ENCODE measurements at places on chromosomes 4 and X.

DNA sequence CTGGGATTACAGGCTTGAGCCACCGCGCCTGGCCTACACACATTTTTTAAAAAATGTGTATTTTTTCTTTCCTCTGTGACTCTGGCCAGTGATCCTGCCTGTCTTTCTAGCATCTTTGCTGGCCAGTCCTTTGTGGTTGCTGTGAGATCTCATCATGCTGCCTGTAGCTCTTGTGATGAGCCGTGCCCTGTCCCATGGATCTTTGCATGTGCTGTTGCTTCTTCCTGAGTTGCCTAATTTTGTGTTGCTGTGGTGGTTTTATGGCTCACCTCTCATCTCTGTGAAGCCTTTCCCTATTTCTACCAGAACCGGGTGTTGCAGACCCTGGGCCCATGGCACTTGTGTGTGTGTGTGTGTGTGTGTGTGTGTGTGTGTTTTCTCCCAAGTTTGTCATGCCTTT, 8.3 kb downstream of the NSD2 start:
- DNase-seq = no peak

DNA sequence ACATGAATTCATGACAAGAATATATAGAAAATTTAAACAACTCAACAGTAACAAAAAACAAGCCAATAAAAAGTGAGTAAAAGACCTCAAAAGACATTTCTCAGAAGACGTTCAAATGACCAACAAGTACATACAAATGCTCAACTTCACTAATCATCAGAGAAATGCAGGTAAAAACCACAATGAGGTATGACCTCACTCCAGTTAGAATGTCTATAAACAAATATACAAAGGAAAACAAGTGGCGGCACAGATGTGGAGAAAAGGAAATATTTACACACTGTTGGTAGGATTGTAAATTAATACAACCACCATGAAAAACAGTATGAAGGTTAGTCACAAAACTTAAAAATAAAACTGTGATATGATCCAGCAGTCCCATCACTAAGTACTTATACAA, 1033.1 kb downstream of the RAPGEF2 start:
- no peak for DNase-seq

DNA sequence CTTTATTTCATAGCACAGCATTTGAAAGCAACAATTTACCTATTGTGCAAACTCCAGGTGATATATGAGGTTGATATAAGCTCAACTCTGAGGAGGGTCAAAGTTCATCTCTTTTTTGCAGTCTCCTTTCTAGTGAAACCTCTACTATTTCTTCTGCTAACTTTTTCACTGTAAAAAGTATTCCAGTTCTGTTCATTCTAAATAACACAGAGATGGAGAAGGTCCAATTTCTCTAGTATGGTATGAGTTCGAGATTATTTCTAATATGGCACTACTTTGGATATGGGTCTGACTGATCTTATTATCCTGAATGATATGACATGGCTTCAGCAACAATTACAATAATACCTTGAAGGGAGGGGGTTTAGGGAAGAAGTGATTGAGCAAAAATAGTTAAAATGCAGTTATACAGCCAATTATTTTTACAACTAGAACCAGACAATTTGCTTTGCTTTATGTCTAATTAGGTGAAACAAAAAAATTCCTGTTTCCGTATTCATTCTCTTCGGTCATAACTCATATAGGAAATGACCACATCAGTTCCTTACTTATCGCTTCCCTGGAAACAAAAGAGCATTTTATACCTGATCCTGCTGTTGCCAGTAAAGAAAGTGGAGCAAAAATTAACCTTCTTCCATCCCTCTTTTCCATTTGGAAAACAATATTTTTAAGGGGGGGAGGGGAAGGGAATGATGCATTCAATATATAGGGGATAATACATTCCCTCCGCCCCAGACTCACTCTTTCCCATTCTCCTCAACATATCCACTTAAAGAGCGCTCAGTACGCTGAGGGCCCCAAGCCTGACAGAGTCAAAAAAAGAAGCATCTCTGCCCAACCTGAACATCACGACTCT, 1.0 kb downstream of the TBC1D9 start:
- no peak for DNase-seq

GRCh38 chr4:95165926-95166524, 382.7 kb downstream of the UNC5C start:
- no peak for DNase-seq

- DNase-seq = no peak
Measured at GRCh38 chr4:60313611-60314178, 886.4 kb upstream of the ADGRL3 start.

DNA sequence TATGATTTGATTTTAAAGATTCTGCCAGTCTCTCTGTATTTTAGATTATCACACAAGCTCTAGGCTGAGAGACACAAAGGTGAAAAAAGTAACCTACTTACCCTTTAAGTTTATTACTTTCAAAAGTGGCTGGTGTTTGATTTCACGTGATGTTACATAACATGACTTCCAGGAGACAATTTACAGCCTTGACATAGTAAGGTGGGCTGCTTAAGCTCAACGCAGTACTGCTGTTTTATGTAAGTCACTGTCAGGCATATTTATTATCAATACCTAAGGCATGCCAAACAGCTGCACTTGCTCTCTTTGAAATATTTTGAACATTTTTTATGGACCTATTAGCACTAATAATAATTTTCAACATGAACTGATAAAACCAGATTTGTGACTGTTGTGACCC, 451.5 kb upstream of the FAM241A start:
- no peak for DNase-seq

DNA sequence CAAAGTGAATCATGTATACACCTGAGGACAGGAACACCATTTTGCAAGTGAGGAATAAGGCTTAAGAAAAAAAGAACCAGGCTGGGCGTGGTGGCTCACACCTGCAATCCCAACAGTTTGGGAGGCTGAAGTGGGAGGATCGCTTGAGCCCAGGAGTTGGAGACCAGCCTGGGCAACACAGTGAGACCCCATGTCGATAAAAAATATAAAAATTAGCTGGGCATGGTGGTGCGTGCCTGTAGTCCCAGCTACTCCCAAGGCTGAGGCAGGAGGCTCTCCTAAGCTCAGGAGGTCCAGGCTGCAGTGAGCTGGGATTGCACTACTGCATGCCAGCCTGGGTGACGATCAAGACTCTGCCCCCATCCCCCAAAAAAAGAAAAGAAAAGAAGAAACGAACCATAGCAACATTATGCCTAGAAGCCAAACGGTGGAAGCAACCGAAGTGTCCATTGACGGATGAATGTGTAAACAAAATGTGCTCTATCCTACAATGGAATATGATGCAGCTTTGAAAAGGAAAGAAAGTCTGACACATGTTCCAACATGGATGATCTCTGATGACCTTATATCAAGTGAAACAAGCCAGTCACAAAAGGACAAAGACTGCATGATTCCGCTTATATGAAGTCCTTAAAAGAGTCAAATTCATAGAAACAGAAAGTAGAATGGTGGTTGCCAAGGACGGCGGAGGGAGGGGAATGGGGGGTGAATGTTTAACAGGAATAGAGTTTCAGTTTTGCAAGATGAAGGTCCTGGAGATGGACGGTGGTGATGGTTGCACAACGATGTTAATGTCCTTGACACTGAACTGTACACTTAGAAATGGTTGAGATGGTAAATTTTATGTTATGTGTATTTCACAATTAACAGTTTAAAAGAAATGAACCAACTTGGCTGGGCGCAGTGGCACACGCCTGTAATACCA, 8.6 kb upstream of the KIAA0232 start:
- no peak for DNase-seq

DNA sequence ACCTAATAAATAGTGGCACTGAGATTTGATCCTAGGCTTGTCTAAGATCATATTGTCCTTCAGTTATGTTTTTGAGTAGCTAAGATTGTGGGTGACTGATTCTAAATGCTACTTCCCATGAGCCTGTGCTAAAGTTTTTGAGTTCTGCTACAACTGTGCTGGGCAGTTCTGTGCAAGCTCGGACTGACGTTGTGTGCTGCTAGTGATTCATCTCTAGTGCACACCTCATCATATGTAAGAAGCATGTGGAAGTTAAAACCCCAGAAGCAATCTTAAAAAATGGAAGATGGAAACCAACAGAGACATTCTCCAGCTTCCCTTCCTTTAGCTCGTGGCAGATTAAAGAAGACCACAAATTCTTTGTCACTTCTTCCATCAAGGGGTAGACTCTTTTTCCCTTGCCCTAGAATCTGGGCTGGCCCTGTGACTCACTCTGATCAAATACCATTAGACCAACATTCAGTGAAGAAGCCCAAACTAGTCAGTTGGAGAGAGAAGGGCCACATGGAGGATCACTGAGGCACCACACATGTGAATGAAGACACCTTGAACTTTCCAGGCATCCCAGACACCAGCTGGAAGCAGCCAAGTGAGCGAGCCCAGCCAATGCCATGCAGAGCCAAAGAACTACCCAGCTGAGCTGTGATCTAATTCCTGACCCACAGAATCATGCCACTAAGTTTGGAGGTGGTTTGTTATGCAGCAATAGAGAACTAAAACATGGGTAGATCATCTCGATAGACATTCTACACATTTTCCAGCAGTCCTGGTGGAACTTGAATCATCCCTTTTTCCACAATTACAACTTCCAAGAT, 16.8 kb downstream of the ARHGAP6 start:
- no peak for DNase-seq

- no peak for DNase-seq
Measured at GRCh38 chr4:13584481-13584880, 40.2 kb upstream of the NKX3-2 start.

DNA sequence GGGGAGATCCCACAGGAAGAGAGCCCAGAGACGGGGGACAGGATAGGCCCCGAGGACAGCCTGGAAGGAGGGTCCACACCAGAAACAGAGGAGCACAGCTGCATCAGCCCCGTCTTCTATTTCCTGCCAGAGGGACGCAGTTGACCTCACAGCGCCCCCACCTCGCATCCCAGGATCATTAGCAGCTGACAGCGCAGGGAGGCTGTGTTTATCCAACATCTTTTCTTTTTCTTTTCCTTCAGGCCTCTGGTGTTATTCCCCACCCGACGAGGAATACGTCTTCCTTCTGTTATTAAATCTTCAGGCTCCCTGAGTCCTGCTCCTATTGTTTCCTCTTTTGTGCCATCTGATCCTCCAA, 75.4 kb downstream of the DCHS2 start:
- no peak for DNase-seq

- DNase-seq = no peak
Measured at GRCh38 chrX:136679531-136679930, 31.6 kb downstream of the CD40LG start.

DNA sequence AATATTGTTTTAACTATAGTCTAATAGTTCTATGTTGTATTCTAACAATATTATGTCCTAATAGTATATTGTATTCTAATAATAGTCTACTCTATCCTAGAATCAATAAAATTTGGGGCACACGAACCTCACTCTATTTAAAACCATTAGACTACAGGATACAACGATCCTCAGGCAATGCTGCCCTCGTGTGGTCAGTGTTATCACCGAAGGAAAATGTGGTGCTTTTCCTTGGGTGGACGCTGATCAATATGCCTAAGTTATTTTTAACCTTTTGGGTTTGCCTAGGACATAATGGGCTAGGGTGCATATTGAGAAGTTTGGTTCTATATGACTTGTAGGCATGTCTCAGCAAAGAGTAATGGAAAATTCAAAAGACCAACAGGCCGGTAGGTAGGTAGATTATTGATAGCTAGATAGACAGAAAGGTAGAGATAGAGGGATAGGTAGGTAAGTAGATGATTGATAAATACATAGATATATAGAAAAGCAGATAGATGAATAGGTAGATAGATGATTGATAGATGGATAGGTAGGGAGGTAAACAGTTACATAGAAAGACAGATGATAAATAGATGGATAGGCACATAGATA, 75.1 kb downstream of the PRKX start:
- DNase-seq = peak; percentile 8

DNA sequence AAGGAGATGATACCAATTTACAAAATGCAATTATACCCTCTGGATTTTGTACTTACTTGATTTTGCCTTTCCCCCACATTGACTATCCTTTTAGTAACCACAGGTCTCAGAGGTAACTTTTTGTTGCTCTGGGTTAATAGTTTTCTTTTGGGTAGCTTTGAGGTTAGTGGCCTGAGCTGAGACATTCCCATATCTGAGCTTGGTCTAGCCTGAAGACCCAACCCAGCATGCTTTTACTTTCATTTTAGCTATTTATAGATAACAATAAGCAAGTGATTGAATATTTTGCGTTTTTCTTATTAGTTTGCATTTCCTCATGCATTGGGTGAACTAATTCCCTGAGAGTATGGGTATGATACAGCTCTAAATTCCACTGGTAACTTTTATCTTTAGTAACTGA, 11.8 kb downstream of the HTN1 start:
- DNase-seq = no peak

DNA sequence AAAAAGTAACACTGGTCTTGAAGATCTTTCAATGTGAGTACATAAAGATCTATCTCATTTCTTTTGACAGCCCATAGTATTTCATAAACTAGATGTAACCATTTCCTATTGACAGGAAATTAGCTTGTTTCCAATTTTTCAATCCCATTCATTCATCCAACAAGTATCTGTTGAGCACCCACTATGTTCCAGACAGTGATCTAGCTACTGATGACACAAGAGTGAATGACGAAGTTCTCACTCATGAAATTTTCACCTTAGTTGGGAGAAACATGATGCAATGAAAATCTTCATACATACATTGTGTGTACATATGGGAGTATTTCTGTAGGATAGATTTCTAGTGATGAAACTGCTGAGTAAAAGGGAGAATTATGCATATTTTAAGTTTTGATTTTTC, 1.7 kb downstream of the CD38 start:
- DNase-seq = no peak

- DNase-seq = no peak
Measured at GRCh38 chrX:50158593-50158992, 42.2 kb downstream of the AKAP4 start.

DNA sequence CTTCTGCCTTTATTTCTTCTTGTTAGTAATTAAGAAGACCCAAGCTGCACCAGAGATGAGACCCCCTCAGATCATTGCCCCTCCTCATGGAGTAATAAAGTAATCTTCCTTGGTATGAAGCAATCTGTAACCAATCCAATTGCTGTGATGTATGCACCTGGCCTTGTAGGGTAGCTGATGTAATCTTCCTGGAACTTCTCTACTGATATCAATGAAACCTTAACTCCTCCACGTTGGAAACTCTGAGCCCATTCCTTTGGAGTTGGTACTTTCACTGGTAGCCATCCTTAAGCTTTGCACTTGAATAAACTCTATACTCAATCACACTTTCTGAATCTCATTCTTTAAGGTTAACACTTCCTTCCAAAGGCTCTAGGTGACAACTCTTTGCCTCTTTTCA, 31.6 kb upstream of the NSG1 start:
- DNase-seq = no peak

All from activated T-cell treated with anti-CD3 and anti-CD28 coated beads for 1 hour (primary cell).